ENCODE measurements at places on chromosomes 5 and 9. TPM values are rescaled to one million over a fixed set of nuclear protein-coding genes. Genes with fewer than 3 reads are reported as not detected.

DNA sequence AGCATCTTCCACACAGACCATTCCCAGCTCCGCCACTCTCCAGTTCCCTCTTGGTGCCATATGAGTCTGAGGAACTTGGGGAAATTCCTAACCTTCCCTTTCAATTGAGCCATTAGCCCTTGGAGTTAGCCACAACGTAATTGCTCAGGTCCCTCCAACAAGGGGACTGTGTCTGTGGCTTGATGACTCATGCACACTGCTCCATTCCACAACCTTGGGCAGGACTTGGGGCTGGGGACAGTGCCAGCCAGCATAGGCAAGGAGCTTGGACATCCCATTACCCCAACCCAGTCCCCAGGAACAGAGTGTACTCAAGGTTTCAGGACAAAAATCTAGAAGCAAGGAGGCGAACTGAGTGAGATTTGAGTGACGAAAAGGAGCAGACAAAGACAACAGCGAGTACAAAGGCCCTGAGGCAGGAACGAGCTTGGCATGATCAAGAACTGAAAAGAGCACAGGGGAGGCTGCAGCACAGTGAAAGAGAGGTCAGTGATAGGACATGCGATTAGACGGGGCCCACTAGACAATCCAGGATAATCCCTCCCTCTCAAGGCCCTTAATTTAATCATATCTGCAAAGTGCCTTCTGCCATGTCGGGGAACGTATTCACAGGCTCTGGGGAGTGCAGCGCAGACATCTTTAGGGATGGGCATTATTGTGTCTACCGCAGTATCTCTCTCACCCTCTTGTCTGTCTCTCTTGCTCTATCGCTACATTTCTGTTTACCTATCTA is 16.0 kb upstream of the JADE2 start:
- DNase-seq = no peak
- no peak overlapping the region for H3K4me3 ChIP-seq
- peaks cover 10% of the 10 kb centered on the region for H3K4me1 ChIP-seq
- no peak overlapping the region for H3K27ac ChIP-seq
- no peaks in the 10 kb centered on the region for H3K36me3 ChIP-seq

DNA sequence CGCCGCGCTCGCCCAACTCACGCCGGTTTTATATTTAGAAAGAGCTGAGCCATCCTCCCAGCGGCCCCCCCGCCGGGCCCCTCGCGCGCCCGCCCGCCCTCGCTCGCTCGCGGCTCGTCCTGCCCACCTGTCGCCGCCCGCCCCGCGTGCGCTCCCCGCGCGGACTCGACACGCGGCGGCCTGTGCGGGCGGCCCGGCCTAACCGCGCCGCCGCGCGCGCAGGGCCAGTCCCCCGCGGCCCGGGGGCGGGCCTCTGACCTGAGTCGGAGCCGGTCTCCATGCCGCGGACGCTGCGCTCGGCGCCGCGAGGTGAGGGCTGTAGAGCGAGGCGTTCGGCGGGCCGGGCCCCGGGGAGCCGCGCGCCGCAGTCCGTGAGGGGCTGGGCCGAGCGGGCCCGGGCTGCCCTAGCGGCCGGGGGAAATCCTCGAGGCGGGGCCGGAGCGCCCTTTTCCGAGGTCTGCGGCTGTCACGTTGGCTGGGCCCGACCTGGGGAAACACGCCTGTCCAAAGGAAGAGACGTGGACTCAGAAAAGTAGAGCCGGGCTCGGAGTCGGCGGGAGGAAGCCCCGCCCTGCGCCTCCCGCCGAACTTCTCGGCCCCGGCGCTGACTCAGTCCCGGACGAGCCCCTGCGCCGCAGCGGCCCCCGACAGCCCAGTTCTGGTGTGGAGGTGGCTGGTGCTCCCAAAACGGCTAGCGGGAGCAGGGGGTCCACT is at the start of gene ECPAS:
ECPAS (minus strand) TSS at position 526 of the 714 bp plus-strand sequence. CDS start 11,465 bp downstream, outside the sequence.
- H3K27ac ChIP-seq = peak within 1 kb of the TSS; percentile 83
- H3K36me3 ChIP-seq = no peaks in the 10 kb centered on the region
- no peaks in the 10 kb centered on the region for H3K27me3 ChIP-seq
- H3K4me1 ChIP-seq = peaks cover 11% of the 10 kb centered on the region

- DNase-seq = no peak
- no peaks in the 10 kb centered on the region for H3K36me3 ChIP-seq
- no peak overlapping the region for H3K27ac ChIP-seq
- no peak overlapping the region for H3K4me3 ChIP-seq
- no peaks in the 10 kb centered on the region for H3K27me3 ChIP-seq
These were observed 664.8 kb upstream of the ZNF608 start for GRCh38 chr5:125411071-125411743.

GRCh38 chr9:73280113-73280512 is 128.4 kb downstream of the ANXA1 start:
- H3K4me1 ChIP-seq = no peaks in the 10 kb centered on the region
- H3K4me3 ChIP-seq = no peak overlapping the region
- H3K27me3 ChIP-seq = no peaks in the 10 kb centered on the region
- no peak overlapping the region for H3K27ac ChIP-seq

- no peaks in the 10 kb centered on the region for H3K36me3 ChIP-seq
- no peak overlapping the region for H3K27ac ChIP-seq
- no peaks in the 10 kb centered on the region for H3K27me3 ChIP-seq
- H3K4me1 ChIP-seq = no peaks in the 10 kb centered on the region
- no peak for DNase-seq
- no peak overlapping the region for H3K4me3 ChIP-seq
These were observed 92.3 kb downstream of the GAS1 start for GRCh38 chr9:86854898-86855523.

Gene LOX
- total RNA-seq = not detected

DNA sequence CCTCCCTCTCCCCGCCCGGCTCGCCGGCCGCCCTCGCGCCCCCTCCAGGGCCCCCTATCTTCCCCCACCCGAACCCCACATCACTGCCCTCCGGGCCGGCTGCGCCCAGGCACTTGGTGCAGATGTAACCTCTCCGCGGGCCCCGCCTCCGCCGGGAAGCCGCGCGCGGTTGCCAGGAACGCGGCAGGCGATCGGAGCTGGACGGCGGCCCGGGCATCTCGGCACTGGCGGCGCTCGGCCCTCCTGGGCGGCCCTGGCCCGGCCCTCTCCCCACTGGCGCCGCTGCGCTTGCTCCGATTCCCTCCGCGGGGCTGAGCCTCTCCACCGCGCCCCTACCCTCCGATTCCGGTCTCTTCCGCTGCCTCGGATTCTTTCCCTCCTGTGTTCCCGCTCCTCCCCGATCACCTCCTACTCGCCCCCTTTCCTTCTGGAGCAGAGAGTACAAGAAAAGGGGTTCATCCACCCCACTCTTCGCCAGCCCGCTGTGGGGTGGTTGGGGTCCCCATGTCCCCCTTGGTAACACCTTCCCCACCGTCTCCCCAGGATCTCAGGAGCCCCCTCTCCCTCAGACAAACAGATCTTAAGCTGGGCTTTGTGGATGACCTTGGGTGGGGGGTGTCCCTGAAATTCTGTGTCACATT is 70.6 kb downstream of the C9orf50 start:
- H3K27ac ChIP-seq = no peak overlapping the region
- H3K4me3 ChIP-seq = no peak overlapping the region
- H3K4me1 ChIP-seq = peaks cover 3% of the 10 kb centered on the region
- no peak for DNase-seq
- peaks cover 10% of the 10 kb centered on the region for H3K27me3 ChIP-seq

DNA sequence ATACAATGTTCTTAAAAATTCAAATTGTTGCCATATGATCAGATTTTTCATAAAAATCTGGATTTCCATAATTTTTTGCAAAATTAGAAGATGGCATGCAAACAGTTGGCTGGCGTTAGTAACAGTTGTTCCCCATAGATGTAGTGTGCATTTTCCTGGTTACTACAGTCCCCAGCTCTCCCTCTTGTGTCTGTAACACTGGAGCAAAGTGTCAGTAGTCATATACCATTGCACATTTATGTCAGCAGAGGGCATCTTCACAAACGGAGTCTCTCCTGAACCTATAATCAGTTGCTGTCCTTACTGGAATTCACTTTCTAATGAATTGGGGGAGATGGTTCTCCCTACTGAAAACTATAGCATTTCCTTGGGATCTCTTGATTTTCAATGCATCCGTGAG is 44.7 kb upstream of the DMAC1 start:
- H3K4me3 ChIP-seq = no peak overlapping the region
- H3K36me3 ChIP-seq = no peaks in the 10 kb centered on the region
- H3K27ac ChIP-seq = no peak overlapping the region
- H3K27me3 ChIP-seq = no peaks in the 10 kb centered on the region

- H3K4me1 ChIP-seq = peaks cover 12% of the 10 kb centered on the region
- H3K27ac ChIP-seq = no peak overlapping the region
- H3K36me3 ChIP-seq = no peaks in the 10 kb centered on the region
- no peak overlapping the region for H3K4me3 ChIP-seq
- H3K27me3 ChIP-seq = no peaks in the 10 kb centered on the region
These were observed 38.6 kb downstream of the HTR4 start for GRCh38 chr5:148615644-148616275.

Gene NR4A3
- 0.33 TPM for total RNA-seq

DNA sequence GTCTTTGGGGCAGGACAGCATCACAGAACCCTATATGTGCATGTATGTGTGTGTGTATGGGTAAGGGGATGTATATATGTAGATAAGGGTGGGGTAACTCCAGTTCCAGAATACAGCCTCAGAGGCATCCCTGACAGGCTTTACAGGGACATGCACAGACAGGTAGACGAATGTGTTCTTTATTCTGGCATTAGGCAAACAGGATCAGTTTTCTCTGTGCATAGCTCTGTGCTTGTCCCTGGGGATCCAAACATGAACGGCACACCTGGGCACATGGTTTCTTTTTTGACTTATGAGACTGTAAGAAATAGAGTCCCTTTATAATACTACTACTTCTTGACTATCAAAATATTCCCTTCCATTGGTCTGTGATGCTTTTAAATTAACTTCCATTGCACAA is 120.6 kb downstream of the TRIO start:
- no peak overlapping the region for H3K4me3 ChIP-seq
- no peaks in the 10 kb centered on the region for H3K27me3 ChIP-seq

DNA sequence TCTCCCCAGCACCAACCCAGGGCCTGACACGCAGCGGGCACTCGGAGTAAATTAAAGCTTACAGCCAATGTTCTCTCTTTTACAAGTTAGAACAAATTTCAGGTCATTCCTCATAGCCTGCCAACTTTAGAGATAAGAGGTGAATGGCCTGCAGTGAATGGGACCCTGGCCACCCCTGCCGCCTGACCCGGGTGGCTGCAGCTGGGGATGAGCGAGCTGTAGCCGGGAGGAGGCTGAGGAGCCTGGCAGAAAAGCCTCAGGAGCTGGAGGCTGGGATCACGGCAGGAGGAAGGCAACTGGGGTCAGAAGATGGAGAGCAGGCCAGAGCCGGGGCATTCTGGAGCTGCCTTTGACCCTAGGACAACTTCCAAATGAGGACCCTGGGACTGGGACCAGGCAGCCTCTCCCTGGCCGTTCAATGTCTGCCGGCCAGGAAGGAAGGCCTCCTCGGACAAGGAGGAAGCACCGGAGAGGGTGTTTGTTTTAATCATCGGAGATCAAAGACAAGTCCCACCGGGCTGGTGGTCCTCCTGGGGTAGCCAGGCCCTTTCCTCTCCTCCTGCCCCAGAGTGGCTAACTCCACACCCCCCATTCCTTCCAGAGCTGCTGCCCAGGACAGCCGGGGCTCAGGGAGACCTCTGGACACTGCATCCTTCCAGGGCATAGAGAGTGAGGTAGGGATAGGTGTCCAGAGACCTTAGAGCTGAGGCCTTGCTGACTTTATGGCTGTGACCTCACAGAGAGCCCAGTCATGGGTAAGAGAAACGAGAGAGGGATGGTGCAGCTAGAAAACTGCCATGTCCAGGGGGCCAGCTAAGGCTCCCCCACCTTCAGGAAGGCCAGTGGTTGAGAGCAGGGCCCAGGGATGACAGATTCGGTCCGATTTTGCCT is 87.3 kb upstream of the LMX1B start:
- no peak overlapping the region for H3K27ac ChIP-seq
- no peaks in the 10 kb centered on the region for H3K36me3 ChIP-seq
- peaks cover 13% of the 10 kb centered on the region for H3K4me1 ChIP-seq
- no peaks in the 10 kb centered on the region for H3K27me3 ChIP-seq
- no peak overlapping the region for H3K4me3 ChIP-seq

Gene IL7R
- total RNA-seq = 2,390 TPM

DNA sequence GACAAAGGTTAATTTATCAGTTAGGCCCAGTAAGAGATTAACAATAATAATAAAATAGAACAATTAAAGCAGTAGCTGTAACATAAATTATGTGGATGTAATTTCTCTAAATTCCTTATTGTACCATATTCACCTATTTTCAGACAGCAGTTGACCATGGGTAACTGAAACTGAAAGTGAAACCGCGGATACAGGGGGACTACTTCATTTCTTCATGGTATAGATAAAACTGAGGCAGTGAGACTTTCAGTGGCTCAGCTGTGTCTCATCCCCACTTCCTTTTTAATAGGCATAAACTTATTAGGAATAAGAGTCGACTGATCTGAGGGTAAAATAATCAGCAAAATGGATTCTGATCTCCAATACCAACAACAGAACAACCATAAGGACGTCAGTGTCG is 174.0 kb upstream of the WWC1 start:
- DNase-seq = no peak
- no peak overlapping the region for H3K27ac ChIP-seq
- no peaks in the 10 kb centered on the region for H3K27me3 ChIP-seq
- H3K4me1 ChIP-seq = no peaks in the 10 kb centered on the region
- no peaks in the 10 kb centered on the region for H3K36me3 ChIP-seq
- no peak overlapping the region for H3K4me3 ChIP-seq

- no peak for DNase-seq
- H3K4me3 ChIP-seq = no peak overlapping the region
- no peaks in the 10 kb centered on the region for H3K4me1 ChIP-seq
- H3K27me3 ChIP-seq = no peaks in the 10 kb centered on the region
- no peaks in the 10 kb centered on the region for H3K36me3 ChIP-seq
These were observed 204.8 kb downstream of the CDH9 start for GRCh38 chr5:26833596-26833995.

GRCh38 chr5:135546101-135546500 is 10.3 kb upstream of the NEUROG1 start:
- H3K27me3 ChIP-seq = peaks cover 22% of the 10 kb centered on the region
- no peak overlapping the region for H3K27ac ChIP-seq
- H3K4me3 ChIP-seq = no peak overlapping the region
- no peaks in the 10 kb centered on the region for H3K36me3 ChIP-seq

GRCh38 chr9:105994970-105995369 is 300.6 kb downstream of the TMEM38B start:
- H3K4me1 ChIP-seq = no peaks in the 10 kb centered on the region
- H3K4me3 ChIP-seq = no peak overlapping the region
- no peaks in the 10 kb centered on the region for H3K36me3 ChIP-seq
- no peak overlapping the region for H3K27ac ChIP-seq
- DNase-seq = no peak

- H3K4me1 ChIP-seq = no peaks in the 10 kb centered on the region
- no peak for DNase-seq
- no peak overlapping the region for H3K4me3 ChIP-seq
- no peaks in the 10 kb centered on the region for H3K36me3 ChIP-seq
These were observed 148.4 kb upstream of the PAPPA start for GRCh38 chr9:116005205-116005604.

Gene CYLC2
- not detected for total RNA-seq

GRCh38 chr5:75262271-75262670 is 25.6 kb upstream of the ANKRD31 start:
- H3K27me3 ChIP-seq = no peaks in the 10 kb centered on the region
- no peak for DNase-seq
- H3K27ac ChIP-seq = no peak overlapping the region
- H3K4me1 ChIP-seq = no peaks in the 10 kb centered on the region
- no peaks in the 10 kb centered on the region for H3K36me3 ChIP-seq
- H3K4me3 ChIP-seq = no peak overlapping the region

Measured in CD4-positive, alpha-beta memory T cell (primary cell).